ENCODE measurements at places on chromosomes 16 and 17. TPM values are rescaled to one million over a fixed set of nuclear protein-coding genes. Genes with fewer than 3 reads are reported as not detected.

IRX6 gene
- total RNA-seq, result not detected

TBC1D3 gene
- total RNA-seq, result not detected

GRCh38 chr16:78675951-78676792, 576.7 kb downstream of the WWOX start:
- no peaks in the 10 kb centered on the region for H3K4me1 ChIP-seq
- no peaks in the 10 kb centered on the region for H3K36me3 ChIP-seq
- no peaks in the 10 kb centered on the region for H3K27me3 ChIP-seq
- DNase-seq, result no peak
- no peak overlapping the region for H3K27ac ChIP-seq
- H3K4me3 ChIP-seq, result no peak overlapping the region

DNA sequence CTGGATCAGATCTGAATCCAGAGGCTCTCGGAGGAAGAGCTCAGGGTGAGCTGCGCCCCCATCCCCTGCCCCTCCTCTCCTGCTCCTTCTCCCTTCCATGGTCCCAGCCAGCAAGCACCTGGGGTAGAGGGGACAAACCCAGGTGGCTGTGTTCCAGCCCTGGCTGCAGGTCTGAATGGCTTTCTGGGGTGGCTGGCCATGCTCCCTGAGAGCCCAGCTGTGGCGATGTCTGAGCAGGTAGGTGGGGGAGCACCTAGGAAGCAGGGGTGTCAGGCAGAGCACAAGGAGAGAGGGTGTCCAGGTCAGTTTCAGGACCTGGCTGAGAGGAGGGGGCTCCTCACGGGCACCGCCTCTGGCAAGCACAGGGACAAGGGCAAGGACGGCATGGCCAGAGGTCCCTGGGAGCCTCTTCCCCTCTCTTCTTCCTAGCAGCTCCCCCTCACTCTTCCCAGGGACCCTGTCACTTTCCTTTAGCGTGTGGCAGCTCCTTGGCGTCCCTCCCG, 310.0 kb downstream of the SEC14L1 start:
- no peak for DNase-seq
- peaks cover 62% of the 10 kb centered on the region for H3K4me1 ChIP-seq
- peak overlapping the region; percentile 96 for H3K4me3 ChIP-seq
- no peaks in the 10 kb centered on the region for H3K27me3 ChIP-seq

DNA sequence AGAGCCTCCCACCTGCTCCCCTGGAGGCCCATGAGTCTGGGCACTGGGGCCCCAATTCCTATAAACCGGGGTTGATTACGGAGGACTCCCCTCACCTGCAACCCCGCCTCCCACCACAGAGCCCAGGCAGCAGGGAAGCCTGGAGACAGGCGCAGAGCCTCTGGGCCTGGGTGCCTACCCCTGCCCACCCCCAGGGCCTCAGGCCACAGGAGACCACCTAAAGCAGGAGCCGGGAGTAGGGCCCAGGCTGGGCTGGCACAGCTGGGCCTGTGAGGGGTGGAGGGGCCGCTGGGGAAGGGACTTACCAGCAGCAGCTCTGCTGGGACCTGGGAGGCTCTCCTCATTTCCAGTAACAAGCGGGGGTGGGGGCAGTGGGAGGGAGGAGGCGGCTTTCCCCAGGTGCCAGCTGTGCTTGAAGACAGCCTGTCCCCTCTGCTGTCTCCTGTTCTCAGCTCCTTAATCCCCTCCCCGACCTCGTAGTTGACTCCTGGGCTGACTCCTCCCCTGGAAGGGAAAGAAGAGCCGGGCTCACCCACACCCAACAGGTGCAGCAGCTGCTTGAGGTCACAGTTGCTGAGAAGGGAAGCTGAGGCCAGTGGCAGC, 46.8 kb downstream of the TMEM235 start:
- H3K36me3 ChIP-seq, result peaks cover 2% of the 10 kb centered on the region
- DNase-seq, result no peak
- H3K4me3 ChIP-seq, result no peak overlapping the region
- no peak overlapping the region for H3K27ac ChIP-seq

DNA sequence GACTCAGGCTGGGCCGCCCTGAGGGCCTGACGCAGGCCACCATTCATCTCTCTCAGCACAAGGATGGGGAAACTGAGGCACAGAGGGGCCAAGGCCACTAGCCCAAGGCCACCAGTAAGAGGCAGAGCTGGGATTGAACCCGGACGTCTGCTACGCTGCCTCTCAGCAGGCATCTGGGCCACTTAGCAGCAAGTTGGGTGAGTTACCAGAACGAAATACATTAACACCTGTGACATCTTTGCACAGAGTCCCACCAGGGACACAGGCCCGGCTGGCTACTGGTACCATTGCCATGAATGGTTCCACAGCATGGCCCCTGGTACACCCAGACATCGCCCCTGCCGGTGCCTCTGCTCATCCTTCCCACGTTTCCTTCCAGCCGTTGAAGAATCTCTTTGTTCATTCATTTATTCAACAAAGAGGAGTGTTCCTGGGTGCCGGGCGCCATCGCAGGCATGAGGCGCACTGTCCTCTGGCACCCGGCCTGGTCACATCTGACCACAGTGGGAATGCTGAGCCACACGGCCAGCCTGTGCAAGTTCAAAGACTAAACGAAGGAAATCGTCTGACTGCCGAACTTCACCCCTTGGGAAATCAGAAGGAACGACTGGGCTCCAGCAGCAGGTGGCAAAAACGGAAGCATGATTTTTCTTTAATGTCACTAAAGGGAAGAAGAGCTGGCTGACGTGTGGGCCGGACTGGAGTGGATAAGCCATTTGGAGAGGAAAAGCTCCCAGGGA, 7.4 kb upstream of the ZNF469 start:
- no peak for DNase-seq
- no peaks in the 10 kb centered on the region for H3K36me3 ChIP-seq
- H3K4me3 ChIP-seq, result no peak overlapping the region
- H3K27me3 ChIP-seq, result peaks cover 7% of the 10 kb centered on the region

- no peak overlapping the region for H3K27ac ChIP-seq
- H3K27me3 ChIP-seq, result no peaks in the 10 kb centered on the region
- no peak for DNase-seq
- H3K4me1 ChIP-seq, result no peaks in the 10 kb centered on the region
- H3K4me3 ChIP-seq, result no peak overlapping the region
Observed at GRCh38 chr17:56231693-56232092, 78.4 kb downstream of the ANKFN1 start.

- H3K27me3 ChIP-seq, result no peaks in the 10 kb centered on the region
- peaks cover 17% of the 10 kb centered on the region for H3K4me1 ChIP-seq
- peak overlapping the region; percentile 95 for H3K27ac ChIP-seq
- H3K4me3 ChIP-seq, result peak overlapping the region; percentile 100
- no peak for DNase-seq
- H3K36me3 ChIP-seq, result peaks cover 3% of the 10 kb centered on the region
Observed at GRCh38 chr17:47692895-47693730, 848 bp upstream of the TBKBP1 start.

DNA sequence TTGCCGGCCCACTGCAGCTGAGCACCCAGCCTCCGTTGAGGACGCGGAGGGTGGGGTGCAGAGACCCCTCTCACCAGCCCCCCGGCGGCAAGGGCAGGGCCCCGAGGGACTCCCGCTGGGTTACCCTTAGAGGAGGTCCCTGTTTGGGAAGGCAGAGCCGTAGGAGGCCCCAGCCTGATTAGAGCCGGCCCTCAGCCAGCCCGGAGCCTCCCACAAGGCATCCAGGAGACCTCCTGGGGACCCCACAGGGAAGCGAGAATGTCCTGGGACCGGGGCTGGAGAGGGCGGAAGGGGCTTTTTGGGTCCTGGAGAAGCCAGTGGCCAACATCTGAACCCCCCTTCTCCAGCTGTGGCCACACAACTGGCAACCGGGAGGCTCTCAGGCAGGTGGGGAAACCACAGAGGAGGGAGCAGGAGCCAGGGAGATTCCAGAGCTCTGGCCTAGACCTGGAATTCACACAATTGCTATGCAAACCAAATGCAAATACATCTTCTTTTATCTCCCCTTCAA, 21.7 kb upstream of the SP6 start:
- H3K27ac ChIP-seq, result no peak overlapping the region
- DNase-seq, result no peak
- peaks cover 6% of the 10 kb centered on the region for H3K36me3 ChIP-seq
- H3K4me1 ChIP-seq, result peaks cover 2% of the 10 kb centered on the region

DNA sequence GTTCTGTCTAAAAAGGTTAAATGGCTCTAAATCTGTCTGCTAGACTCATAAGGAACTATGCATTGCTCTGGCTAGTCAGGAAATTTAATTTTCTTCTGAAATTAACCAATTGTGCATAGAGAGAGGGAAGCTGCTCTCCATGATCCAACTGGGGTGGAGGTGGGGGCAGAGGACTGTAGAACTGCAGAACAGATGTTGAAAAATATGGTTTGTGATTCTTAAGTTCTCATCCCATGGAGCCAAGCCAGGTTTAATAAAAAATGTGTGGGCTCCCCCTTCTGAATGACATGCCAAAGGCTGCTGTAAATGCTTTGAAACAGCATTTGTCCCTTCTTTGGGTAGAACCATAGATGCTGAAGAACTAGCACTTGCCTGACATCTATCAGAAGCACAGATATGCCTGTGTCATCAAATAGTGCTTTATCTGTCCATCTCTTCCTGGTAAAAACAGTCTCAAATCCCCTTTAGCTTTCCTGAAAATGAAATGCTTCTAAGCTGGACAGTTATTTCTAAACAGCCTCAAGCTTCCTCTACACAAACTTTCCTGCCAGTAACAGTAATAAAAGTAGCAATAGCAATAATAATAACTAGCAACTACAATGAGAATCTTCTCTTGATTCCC, 221.4 kb downstream of the CDH8 start:
- no peak overlapping the region for H3K4me3 ChIP-seq
- no peaks in the 10 kb centered on the region for H3K4me1 ChIP-seq
- no peak overlapping the region for H3K27ac ChIP-seq
- no peak for DNase-seq
- no peaks in the 10 kb centered on the region for H3K36me3 ChIP-seq

DNA sequence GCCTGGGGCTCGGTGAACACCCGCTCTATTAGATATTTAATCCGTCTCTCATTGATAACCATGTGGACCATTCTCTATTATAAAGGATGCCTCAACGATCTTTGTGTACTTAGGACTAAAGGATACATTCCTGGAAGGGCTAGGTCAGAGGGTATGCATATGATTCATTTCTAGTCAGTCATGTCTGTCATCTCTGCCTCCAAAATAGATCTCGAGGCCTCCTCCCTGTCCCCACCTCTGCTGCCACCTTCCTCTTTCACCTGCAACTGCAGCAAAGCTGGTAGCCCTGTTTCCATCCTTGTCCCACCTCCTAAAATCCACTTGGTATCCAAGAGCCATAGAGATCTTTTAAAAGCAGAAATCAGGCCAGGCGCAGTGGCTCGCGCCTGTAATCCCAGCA, 121.5 kb downstream of the KATNIP start:
- H3K4me3 ChIP-seq, result no peak overlapping the region
- peaks cover 3% of the 10 kb centered on the region for H3K36me3 ChIP-seq
- no peak overlapping the region for H3K27ac ChIP-seq
- no peaks in the 10 kb centered on the region for H3K27me3 ChIP-seq

DNA sequence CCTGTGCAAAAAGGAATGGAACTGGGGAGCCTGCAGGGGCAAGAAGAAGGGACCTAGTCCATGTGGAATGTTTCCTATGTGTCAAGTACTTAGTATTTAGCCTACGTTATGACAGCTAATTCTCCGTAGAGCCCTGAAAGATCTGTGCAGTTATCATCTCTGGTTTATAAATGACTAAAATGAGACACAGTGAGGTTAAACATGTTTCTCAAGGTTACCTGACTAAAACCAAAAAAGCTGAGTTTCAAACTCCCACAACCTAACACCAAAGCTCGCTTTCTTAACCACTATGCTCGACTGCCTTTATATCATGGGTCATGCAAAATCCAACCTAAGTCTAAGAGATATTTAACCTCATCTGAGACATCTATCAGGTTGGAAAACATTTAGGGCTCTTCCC, 53.3 kb upstream of the CCL2 start:
- peaks cover 8% of the 10 kb centered on the region for H3K4me1 ChIP-seq
- H3K27me3 ChIP-seq, result peaks cover 73% of the 10 kb centered on the region
- H3K27ac ChIP-seq, result no peak overlapping the region
- no peak overlapping the region for H3K4me3 ChIP-seq
- no peak for DNase-seq

DNA sequence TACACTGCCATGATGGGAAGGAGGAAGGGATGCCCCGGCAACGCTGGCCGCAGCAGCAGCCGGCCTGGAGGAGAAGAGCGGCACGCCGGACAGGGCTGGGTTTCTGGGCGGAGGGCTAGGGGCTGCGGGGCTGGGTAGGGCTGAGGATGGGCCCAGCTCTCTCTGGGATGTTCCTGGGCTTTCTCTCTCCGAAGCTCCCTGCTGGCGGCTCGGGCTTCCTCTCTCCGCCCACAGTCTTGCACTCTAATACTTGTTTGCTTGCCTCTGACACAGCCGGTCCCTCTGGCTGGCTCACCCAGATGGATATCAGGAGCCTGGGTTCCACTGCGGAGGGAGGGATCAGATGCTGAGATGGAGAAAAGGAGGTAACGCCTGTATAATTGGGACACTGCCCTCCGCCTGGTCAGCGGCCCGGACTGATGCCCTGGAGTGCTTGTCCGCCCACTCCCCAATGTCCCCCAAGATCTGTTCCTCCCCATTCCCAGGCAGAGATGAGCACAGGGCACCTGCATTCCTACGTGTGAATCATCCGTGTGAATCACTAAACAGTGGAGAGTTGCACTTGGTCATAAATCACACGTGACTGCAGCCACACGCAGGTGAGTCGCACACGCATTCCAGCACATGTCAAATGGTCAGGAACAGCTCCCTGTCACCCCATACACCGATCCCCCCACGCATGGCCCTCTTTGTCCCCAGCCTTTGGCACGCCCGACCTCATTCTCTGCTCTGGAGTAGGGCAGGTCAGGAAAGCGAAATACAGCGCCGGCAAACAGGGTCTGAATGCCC, at the start of gene ALOXE3:
Gene ALOXE3, minus strand, starts transcription at position 535 of the 789 bp plus-strand sequence. Its CDS starts 524 bp downstream, at position 11.
- peaks cover 43% of the 10 kb centered on the region for H3K4me1 ChIP-seq
- H3K4me3 ChIP-seq, result peak within 1 kb of the TSS; percentile 97
- no peak for DNase-seq
- H3K27me3 ChIP-seq, result peaks cover 67% of the 10 kb centered on the region
- H3K36me3 ChIP-seq, result peaks cover 2% of the 10 kb centered on the region
- peak within 1 kb of the TSS; percentile 99 for H3K27ac ChIP-seq

DNA sequence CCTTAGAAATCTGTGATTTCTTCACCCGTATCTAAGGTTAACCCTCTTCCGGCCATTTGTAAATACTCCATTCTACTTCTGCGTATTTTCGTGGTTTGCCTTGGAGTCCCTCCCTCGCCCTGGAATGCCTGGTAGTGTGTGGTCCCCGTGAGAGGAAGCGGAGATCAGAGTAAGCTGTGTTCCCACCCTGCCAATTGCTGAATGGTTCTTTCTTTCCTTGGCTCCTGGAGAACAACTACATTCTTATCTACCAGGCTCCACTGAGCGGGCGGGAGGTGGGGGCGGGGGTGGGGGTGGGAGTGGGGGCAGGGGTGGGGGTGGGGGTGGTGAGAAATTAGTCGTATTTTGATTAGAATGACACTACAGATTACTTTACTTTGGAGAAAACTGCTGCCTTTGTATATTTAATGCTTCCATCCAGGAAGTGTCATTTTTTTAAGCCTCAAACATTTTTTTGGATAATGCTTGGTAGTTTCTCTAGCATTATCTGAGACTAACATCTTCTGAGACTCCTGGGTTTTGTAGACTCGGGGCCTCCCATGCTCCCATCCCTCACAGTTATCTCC, 20.9 kb upstream of the FASN start:
- no peak overlapping the region for H3K4me3 ChIP-seq
- no peak for DNase-seq
- H3K4me1 ChIP-seq, result peaks cover 14% of the 10 kb centered on the region
- H3K27me3 ChIP-seq, result no peaks in the 10 kb centered on the region
